ENCODE measurements at places on chromosomes 11 and 22.

GRCh38 chr11:124644426-124645280 lies 22.0 kb downstream of the TBRG1 start:
- DNase-seq, result peak; percentile 19

GRCh38 chr11:19714387-19715363 lies 2.0 kb downstream of the NAV2 start:
- DNase-seq, result peak; percentile 56

GRCh38 chr11:34181251-34181650 lies 75.8 kb downstream of the NAT10 start:
- DNase-seq, result no peak

- DNase-seq, result no peak
These were observed 7.5 kb upstream of the SLC2A11 start for GRCh38 chr22:23850136-23850611.

- DNase-seq, result no peak
These were observed 96.9 kb downstream of the SBF2 start for GRCh38 chr11:10197091-10197490.

DNA sequence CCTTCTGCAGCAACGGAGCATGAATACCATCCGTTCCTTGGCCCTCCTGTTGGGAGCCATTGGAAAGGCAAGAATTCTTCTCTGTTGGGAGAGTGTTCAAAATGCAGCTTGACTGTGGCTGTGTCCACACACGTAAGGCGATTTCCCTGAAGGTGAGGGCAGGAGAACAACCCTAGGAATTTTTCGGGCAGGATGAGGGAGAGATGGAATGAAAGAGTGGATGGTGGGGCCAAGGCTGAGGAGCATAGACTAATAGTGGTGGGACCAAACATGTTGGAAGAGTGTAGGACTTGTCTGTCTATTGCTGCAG lies 924.9 kb downstream of the TBC1D22A start:
- no peak for DNase-seq

GRCh38 chr22:38943201-38943600 lies 14.2 kb upstream of the APOBEC3A start:
- no peak for DNase-seq

DNA sequence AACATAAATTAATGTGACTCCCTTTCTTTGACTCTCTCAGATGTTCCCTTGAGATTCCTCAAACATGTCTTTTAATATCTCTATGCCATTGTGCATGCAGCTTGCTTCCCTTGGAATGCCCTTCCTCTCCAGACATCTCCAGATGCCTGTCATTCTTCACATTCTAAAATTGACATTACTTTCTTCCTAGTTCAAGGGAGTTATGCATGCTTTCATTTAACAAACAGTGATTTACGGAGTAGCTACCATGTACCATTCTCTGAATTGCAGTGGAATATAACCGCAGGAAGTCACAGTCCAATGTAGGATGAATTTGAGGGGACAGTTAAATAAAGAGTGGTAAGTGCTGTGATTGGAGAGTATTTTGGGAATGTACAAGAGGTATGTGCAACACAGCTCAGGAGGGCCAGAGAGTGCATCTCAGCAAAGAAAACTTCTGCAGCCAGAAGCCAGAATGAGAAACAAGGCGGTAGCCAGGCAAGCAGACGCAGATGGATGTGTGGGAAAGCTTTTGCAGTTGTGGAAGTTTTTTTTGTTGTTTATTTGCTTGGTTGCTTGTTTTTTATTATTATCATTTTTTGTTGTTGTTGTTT lies 18.7 kb downstream of the MMP10 start:
- DNase-seq, result no peak

DNA sequence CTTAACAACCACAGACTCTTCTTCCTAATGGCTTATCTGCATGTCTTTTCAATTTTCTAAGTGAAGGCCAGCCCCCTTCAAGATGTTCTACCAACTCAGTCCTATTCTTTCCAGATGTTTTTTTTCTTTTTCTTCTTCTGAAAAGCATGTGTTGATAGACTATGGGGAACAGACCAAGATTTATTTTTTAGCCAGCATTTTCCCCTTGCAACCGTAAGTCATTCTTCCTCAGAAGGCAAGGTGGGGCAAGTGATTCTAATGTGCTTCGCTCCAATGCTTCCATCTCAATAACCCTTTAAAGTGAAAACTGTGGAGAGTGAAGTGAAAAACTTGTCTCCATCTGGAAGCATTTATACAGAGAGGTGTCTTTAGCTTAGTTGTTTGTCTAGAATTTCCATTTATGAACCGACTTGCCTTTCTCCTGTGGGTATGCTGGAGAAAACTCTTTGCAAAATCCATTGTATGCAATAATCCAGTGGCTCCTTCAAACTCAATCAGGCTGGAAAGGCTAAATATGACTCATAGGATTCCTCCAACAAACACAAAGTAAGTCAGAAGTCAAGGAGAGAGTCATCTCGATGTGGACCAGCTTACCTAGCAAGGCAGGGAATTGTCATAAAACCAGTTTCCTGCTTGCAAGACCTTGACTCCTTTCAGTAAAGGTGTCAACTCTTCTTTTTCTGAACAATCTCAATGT lies 83.7 kb downstream of the MAML2 start:
- no peak for DNase-seq

DNA sequence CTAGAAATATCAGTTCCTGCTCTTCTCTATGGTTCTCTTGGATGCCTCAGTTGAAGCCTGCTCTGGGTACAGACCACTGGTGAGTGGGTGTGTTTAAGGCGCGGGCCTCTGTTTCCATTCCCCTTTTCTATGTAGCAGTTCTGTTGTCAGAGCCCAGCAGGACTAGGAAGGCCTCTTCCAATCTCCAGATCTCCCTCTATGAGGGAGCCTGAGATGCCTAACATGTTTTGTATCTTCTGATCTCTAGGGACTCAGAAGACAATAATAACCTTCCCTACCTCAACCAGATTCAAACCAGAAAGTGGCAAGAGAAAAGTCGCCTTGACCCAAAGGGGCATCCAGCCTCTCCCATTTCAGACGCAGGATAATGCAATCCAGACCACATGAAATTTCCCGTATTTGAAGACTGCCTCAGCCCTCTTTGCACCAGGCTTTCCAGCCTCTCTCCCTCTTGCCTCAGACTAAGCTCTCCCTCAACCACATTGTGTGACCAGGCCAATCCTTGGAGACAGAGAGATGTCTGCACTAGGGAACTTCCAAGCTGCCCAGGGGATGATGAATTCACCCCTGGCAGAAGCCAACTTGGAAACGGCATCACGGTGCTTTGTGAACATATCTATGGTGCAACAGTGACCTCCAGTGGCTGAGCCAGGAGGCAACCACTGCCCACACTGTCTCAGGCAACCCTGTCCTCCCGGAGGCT lies 150.1 kb upstream of the UBASH3B start:
- DNase-seq, result peak; percentile 67

DNA sequence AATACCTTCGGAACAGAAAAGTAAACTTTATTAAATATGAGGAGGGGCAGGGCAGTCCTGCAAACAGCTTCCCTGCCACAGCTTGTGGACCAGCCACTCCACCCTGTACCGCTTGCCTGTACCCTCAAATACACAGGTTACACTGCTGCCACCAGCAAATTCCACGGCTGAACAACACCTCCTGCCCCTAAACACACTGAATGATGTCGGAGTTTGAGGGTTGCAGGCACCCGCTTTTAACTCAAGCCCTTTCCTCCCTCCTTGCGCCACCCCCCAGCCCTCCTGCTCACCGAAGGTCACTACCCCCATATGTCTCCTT lies 4.0 kb downstream of the VSIG2 start:
- no peak for DNase-seq

GRCh38 chr22:44383652-44384562 lies 71.2 kb upstream of the SHISAL1 start:
- no peak for DNase-seq
